ENCODE measurements at places on chromosomes 4 and X. TPM values are rescaled to one million over a fixed set of nuclear protein-coding genes. Genes with fewer than 3 reads are reported as not detected.

LEF1 gene
- 211 TPM for total RNA-seq

PRR32 gene
- not detected for total RNA-seq

YY2 gene
- total RNA-seq = 2.5 TPM

FLNA gene
- total RNA-seq = 696 TPM

MAPK10 gene
- 0.29 TPM for total RNA-seq

UGT2B17 gene
- not detected for total RNA-seq

STARD8 gene
- total RNA-seq = 0.31 TPM

PRDM8 gene
- total RNA-seq = 1.3 TPM

ZBTB33 gene
- total RNA-seq = 13.9 TPM

MAGEC2 gene
- not detected for total RNA-seq

FATE1 gene
- not detected for total RNA-seq

DDX53 gene
- total RNA-seq = not detected

POLN gene
- 0.92 TPM for total RNA-seq

TSPAN6 gene
- total RNA-seq = 0.52 TPM

TMSB15C gene
- 2.5 TPM for total RNA-seq

PLP1 gene
- total RNA-seq = not detected

DNA sequence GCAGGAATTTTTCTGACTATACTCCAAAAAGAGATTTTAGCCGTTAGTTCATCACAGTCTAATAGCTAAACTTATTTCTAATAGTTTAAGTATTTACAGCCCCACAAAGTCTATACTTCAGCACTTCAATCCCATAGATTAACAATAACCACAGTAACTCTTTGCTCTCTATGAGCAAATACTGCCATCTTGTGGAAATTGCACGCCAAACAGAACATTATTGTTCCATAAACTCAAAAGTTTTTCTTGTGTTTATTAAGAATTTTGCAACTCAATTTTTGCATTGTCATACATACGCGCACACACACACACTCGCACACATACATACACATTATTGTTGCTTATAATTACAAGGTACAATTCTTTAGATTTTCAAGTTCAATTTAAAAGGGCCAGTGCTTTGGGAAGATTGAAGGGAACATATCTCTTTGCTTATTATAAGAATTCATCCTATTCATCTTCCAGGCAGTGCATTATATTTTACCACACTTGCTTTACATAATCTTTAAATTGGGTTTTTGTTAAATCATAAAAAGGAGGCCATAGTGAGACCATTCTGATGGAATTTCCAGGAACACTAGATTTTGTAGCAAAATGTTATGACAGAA is 63.8 kb upstream of the ATOH1 start:
- no peak for DNase-seq

DNA sequence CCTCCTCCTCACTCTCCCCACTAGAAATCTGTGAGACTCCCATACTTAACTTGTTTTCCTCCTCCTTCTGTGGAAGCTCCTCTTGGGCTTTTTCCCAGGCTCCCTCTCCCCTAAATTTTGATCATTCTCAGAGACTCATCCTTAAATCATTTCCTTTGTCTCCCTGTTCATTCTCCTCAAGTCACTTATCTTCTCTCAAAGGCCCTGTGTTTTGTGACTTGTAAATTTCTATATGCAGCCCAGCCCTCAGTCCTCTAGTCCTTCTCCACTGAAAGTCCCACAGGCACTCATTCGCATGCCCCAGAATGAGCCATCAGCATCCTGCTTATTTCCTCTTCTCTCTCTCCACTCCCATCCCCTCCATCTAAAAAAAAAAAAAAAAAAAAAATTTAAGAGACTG is 171.8 kb downstream of the SOWAHB start:
- DNase-seq = no peak

DNA sequence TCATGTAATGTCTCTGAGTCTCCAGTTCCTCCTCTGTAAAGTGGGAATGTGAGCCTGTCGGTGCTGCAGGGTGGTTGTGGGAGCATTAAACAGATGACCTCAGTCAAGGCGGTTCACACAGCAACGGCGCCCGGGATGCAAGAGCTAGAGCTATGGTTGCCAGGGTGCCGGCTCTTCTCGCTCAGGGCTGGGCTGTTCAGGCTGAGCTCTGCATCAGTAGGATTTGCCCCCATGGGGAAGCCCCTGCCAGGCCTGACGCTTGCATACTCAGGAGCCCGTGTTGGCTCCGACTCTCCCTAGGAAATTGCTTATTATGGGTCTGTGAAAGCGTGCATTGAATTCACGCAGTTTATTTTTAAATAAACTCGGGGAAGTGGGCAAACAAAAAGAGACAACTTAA is 67.3 kb downstream of the PSAPL1 start:
- DNase-seq = no peak

DNA sequence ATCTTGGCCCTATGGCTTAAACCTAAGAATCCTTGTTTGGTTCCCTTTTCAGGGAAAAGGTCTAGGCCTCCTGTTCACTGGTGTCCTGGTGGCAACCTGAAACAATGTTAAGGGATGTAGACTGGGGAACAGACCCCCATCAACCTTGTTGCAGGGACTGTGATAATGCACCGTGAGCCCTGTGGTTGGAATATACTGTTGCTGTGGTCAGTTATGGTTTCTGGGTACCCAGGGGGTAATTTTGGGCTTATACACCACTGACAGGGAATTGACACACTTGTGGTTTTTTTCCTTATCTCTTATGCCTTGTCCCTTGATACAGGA is 64.0 kb upstream of the WDR1 start:
- DNase-seq = no peak

DNA sequence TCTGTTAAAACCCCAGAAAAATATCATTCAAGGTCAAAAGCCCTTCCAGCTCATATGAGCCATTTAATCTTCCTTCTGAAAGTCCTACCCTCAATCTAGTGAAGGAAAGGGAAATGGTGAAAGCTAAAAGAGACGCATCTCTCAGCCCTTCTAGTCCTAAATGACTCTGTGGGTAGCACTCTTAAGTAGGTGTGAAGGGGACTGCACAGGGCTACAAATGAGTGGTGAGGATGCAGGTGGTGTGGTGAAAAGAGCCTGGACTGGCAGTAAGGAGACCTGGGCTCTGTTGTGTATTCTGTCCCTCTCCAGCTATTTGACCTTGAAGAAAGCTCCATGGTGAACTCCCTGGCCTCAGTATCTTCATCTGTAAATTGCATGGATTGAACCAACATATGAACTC is 671.8 kb upstream of the DIPK2B start:
- no peak for DNase-seq

- DNase-seq = no peak
Observed at GRCh38 chrX:109403922-109404321, 78.0 kb downstream of the GUCY2F start.

GRCh38 chrX:96433409-96434077 is 251.1 kb upstream of the DIAPH2 start:
- DNase-seq = no peak

DNA sequence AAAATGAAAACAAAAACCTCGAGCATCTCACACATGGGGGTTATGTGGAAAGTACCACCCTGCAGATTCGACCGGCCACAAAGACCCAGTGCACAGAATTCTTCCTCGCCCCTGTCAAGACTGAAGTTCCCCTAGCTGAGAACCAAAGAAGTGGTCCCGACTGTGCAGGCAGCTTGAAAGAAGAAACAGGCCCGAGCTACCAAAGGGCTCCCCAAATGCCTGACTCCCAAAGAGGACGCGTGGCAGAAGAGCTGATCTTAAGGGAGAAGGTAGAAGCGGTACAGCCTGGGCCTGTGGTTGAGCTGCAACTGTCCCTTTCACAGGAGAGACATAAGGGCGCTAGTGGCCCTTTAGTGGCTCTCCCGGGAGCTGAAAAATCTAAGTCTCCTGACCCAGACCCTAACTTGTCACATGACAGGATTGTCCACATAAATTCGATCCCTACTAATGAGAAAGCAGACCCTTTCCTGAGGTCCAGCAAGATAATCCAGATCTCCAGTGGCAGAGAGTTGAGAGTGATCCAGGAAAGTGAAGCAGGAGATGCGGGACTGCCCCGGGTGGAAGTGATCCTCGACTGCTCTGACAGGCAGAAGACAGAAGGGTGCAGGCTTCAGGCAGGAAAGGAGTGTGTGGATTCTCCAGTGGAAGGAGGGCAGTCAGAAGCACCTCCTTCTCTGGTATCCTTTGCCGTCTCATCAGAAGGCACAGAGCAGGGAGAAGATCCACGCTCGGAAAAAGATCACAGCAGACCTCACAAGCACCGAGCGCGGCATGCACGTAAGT is 108.8 kb upstream of the MYOZ2 start:
- no peak for DNase-seq

GRCh38 chrX:13082206-13083065 is 38.0 kb upstream of the FAM9C start:
- DNase-seq = no peak

DNA sequence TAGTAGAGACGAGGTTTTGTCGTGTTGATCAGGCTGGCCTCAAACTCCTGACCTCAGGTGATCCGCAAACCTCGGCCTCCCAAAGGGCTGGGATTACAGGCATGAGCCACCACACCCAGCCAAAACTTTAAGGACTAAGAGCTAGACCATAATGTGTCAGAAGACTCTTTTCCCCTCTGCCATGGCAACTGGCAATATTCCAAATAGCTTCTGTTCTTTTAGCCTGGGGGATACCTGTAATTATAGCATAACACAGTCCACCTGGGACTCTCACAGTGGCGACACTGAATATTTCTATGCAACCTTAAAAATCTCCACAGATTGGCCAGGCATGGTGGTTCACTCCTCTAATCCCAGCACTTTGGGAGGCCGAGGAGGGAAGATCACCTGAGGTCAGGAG is 45.5 kb upstream of the RBM47 start:
- DNase-seq = no peak

DNA sequence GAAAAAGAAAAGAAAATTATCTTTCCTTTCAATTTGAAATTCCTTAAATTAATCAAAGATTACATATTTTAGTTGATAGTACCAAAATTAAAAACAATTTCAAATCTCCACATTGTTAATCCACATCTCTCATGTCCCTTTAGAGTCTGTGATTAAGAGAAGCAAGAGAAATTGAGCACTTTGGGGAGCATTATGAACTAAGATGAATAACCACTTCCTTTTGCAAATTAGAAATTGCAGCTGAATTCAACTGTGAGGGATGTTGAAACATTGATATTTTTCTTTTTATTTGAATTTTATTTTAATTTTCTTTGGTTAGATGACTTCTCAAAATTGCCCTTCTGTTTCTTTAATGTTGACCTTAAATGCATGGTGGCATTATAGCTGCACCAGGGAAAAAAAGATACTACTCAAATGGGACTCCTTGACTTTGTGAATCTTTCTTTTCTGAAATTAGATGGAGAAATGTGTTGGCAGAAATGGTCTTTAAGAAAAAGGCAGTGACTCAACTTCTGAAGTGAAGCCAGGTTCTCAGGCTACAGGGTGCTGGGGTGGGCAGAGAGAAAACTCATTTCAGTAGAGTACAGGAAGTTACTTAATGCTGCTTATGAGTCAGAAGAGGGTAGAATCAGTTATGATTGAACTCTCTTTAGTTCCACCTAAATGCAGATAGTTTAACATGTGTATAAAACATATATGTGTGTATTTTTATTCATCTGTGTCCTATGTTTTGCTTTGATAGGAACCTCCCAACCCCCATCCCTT is 92.0 kb upstream of the TNIP3 start:
- DNase-seq = peak; percentile 61

- no peak for DNase-seq
Observed at GRCh38 chr4:160316036-160316435, 1213.2 kb downstream of the RAPGEF2 start.

DNA sequence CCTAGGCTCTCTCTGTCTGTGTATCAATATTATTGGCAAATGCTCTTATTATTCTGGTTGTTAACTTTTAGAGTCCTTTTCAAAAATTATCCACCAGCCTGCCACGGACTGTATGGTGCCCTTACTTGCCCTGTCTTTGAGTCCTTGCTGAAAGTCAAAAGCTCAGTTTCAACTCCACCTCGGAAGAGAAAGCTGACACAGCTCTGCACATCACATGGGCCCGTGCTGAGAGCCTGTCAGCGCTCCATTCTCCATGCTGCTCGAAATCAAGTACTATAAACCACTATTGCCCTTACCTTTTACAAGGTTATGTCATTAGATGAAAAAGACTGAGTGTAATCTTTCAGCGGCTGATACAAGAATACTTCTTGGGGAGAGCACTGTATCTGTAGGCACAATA is 141.0 kb downstream of the CORIN start:
- no peak for DNase-seq

DNA sequence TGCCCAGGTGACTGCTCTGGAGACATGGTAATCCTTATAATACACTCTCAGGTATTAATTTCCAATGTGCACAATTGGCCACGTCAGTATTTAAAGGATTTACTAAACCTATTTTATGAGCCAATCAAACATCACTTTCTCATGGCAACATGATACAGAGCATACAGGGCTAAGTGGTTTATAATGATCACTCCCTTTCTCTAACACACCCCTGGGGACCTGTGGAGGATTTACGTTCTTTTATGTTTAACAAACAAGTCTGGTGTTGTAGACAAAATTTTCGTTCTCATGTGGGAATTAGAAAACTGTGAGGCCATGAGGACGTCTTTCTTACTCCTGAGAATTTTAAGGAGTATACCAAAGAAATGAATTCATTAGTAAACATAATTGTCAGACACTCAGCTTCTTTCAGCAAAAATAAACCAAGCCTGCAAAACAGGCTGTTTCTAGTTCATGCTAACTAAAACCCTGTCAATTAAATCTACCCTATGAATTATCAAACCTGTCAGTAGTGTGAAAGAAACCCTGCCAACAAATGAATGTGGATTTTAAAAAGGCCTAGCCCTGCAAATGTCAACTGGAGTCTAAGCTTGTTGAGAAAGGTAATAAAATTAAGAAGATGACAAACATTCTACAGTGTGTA is 155.8 kb downstream of the PDGFC start:
- no peak for DNase-seq

DNA sequence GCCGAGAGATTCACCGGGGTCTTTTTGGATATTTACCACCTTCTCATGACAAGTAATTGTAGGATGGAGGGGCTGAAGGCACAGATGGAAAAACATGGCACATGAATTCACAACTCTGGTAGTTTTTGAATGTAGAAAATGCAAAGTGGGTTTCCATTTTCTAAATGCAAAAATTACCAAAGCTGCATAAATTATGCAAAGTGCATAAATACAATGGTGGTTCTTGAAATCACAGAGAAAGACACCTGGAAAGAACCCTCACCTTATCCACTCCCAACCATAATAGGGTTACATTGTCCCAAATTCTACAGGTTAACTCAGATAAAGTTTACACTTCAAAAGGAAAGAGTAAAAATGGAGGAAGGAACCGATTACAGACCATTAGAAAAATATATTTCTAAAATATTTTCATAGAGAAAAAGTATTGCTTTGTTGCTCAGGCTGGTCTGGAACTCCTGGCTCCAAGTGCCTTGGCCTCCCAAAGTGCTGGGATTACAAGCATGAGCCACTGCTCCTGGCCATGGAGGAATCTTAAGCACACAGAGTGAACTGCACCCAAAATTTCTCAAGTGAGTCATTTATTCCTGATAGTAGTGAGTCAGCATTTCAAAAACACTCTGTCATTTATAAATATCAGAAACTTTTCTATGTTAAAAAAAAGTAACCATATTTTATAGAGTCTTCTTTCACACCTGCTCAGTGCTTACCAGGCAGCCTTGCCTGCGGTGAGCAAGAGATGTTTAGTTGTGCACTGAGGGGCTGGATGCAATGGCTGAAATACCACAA is 101.4 kb downstream of the FIP1L1 start:
- DNase-seq = no peak

GRCh38 chr4:112007391-112007790 is 137.9 kb upstream of the FAM241A start:
- DNase-seq = no peak
